ENCODE measurements at places on chromosomes 2 and 18.
A peak's percentile ranks its signal among the peaks of the same experiment; 100 is the strongest.

GRCh38 chr2:191297033-191297432 is 51.8 kb downstream of the MYO1B start:
- DNase-seq: no peak

DNA sequence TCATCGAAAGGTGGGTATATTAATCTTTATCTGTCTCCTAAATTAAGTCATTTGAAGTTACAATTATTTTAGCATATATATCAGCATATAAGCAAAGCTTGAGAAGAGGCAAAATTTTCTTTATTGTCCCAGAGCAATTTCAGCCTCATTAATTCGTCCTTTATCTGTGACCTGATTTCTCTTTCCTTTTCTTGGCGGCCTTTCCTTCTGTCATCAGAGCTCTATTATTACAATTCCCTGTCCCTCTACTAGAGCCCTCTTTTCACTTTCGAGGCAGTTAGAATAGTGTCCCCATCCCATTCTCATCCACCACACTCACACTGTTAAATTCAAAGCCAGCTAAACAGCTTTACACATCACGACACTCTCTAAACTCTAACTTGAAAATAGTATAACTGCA is 1293.2 kb upstream of the FAM98A start:
- no peak for DNase-seq

GRCh38 chr2:28411166-28411755 is 18.6 kb downstream of the FOSL2 start:
- no peak for DNase-seq

DNA sequence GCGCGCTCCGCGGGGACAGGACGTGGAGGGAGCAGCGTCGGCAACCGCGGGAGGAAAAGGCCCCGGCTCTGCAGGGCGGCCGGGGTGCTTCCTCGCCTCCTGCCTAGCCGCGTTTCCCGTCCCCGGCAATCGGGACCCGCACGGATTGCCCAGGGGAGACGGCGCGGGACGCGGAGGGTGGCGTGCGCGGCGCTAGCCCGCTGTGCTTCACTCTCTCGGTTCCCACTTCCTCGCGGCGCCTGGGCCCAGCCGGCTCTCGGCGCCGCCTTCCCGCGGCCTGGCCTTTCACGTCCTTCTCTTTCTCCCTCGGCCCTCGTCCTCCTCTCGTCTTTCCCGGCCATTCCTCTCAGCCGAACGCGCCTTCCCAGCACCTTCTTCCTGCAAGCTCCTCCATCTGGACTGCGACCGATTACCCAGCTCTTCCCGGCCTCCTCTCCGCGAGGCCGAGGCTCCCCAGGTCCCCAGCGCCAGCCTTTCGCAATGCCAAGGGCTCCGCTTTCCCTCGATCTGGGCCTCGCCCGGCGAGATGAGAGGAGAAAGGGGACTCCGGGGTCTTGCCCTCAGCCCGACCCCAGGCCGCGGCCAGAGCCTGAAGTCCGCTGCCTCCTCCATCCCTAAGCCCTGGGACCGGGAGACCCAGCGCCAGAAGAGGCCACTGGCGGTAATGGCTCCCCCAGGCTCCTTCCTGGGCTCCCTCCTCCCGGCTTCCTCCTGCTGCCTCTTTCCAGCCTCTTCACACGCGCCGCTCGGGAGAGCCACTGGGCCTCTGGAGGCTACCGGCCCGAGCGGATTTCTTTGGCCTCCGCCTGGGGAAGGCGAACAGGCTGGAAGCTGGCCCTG is 34.3 kb upstream of the ATP6V1B1 start:
- DNase-seq: no peak

GRCh38 chr2:230899287-230899686 is 25.8 kb downstream of the GPR55 start:
- DNase-seq: no peak

GRCh38 chr2:36731941-36732672 is 35.6 kb downstream of the VIT start:
- peak; percentile 68 for DNase-seq

DNA sequence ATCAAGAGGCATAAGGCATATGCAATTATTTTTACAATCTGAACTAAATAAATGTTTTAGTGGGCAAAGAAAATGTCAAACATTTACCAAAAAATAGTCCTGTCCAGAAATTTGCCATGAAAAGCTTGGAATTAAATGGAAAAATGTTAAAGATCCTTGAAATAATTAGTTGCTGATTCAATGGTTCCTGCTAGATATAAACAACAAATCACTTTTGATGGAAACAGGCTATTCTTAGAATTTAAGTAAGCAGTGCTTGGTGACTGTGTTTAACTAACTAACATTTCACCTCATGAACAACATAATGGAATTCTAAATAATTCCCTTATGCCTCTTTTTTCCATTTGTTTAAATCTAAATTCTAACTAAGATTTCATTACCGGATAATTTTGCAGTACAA is 3.9 kb downstream of the RND3 start:
- no peak for DNase-seq

DNA sequence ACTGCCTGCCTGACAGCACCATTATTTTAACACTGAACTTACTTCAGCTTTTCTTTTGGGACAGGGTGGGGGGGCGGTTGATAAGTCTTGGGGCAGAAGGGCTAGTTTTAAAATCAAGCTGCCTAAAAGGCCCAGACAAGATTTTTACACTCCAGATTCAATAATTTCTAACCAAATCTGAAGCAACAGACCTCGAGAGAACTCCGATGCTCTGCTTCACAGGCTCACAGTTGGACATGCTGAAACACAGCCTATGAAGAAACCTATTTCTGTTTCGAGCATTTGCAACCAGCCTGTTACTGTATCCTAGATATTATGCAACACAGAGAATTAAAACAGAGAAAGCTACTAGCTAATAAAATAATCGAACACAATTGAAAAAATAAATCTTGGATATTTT is 1.3 kb upstream of the MYT1L start:
- DNase-seq: no peak

- no peak for DNase-seq
These were observed 165.2 kb downstream of the DYSF start for GRCh38 chr2:71618327-71619113.

DNA sequence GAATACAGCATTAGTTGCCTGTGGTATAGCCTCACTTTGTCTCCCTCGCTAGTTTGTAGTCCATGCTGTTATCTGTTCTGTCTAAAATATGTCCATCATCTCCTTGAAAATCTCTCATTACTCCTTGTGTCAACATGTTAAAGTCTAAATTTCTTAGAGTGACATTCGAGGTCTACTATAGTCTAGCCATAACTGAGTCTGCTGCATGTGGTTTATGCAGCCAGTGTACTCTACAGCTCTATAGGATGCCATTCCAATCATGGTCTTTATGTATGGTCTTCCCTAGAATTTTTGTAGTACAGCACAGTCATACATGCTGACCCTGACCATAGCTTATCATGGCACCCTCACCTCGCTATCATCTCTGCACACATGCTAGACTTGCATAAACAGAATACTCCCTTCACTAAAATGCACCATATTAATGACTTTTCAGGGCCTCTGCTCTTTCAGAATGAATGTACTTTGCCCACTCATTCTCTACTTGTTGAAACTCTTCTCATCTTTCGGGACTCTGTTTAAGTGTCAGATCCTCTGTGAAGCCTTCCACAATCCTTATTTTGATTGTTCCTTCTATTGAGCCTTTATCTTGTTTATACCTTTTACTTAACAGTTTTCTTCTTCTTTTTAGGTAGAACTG is 12.8 kb downstream of the TANK start:
- no peak for DNase-seq

DNA sequence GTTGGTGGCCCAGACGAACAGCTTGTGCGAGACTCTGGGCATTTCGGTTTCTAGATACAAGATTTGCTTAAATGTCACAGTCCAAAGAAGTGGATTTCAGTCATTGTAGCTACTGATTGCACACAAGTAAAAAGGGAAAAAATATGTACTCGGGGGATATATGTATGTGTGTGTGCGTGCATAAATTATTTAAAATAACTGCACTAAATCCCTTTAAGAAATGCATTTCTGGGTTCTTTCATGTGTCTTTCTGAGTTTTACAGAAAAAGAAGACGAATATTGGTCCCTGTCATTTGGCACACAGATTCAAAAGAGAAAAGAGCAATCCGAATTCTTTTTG is 2.1 kb upstream of the EPHA4 start:
- DNase-seq: no peak

- peak; percentile 91 for DNase-seq
These were observed at the start of gene TUBB6 for GRCh38 chr18:12307701-12308385. Gene TUBB6 (plus strand): TSS chr18:12308241. CDS start chr18:12308293, 52 bp downstream.

DNA sequence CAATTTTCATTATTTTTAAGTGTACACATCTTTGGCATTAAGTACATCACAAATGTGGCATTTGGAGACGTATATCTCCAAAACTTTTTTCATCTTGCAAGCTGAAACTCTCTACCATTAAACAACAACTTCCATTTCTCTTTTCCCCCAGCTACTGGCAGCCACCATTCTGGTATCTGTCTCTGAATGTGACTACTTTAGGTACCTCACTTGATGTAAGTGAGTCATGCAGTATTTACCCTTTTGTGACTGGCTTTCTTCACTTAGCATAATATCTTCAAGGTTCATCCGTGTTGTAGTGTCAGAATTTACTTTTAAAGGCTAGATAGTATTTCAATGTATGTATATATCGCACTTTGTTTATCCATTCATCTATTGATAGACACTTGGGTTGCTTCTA is 17.0 kb downstream of the BABAM2 start:
- DNase-seq: no peak

GRCh38 chr2:217736776-217737550 is 265.8 kb downstream of the TNS1 start:
- DNase-seq: peak; percentile 13

DNA sequence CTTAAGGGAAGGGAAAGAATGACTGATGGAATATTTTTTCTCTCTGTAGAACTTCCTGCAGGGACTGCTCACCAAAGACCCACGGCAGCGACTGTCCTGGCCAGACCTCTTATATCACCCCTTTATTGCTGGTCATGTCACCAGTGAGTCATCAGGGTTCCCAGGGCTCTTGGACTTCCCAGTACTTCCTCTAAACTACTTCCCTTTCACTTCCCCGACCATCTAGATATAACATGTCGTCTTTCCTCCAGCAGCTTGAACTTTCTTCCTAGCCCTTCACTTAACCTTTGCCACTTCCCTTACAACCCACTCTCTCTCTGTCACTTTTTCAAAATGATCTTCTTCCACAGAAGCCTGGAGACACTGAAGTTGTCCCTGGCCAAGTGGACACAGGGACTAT is 7.2 kb downstream of the STK36 start:
- DNase-seq: no peak

DNA sequence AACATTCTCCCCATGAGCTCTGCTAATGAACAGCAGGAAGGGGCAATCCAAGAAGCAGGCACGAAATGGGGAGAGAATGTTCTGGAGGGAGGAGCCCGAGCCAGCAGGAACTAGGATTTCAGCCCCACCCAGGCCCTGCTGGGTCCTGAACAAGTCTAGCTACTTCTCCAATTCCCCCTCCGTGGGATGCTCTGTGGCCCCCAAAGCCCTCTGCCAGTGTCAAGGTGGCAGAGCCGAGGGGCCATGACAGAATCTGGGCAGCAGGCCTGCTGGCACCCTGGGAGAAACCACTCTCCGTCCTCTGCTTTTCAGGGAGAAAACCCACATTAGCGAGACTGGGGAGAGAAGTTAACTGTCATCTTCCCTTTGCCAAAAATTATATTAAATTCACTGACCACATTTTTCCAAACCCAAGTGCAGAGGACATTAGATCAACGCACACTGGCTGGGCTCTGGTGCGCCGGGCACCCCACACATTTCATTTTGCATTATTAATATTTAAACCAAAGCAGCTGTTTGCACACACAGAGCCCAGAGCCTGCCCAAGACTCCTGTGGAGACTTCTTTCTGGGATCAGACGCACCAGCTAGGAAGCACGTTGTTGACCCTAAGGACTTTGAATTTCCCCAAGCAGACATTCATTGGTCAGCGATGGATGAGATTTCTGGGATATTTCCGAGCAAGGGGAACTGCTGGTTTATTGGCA is 80.2 kb upstream of the PKDCC start:
- DNase-seq: peak; percentile 85

DNA sequence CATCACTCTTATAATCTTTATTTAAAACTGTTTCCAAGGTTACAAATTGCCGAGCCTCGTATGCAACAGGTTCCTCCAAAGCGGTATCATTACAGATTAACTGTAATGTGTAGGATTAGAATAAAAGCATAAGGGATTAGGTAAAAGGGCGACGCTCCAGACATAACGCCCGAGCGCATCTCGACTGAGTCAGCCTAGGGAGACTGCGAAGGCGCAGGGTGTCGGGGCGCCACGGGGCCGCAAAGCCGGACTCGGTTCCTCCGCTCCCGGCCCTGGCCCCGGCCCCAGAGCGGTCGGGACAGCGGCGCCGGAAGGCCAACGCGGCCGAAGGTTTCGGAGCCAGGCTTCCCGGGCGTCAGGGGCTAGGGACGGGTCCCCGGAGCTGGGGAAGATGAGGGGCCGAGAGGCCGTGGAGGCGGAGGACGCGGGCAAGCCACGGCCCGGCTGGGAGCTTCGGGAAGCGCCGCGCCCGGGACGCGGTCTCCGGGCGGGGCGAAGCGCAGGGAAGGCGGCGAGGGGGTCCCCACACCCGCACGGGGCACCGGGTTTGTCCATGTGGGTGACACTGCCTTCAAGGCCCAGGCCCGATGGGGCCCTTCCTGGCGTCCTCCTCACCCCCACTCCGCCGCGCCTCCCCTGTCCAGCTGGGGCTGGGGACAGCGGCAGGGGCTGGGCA is 12.9 kb upstream of the SIX3 start:
- DNase-seq: no peak

GRCh38 chr2:187982668-187983067 is 309.0 kb upstream of the GULP1 start:
- no peak for DNase-seq

DNA sequence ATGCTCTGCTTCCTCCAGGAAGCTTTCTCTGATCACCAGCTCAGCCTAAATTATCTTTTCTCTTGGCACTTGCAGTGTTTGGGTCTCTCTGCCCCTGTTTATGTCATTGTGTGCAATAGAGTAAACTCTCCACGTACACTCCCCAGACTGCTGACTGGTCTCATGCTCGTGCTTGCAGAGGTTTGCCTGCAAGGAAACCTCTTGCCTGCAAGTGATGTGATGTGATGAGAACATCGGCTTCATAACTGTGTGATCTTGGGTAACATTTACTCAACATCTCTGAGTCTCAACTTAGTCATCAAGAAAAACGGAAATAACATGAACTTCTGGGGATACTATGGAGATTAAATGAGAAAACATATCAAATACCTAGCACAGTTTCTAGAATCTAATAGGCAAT is 92.3 kb downstream of the BIN1 start:
- DNase-seq: no peak

- no peak for DNase-seq
These were observed 149.9 kb downstream of the ASB1 start for GRCh38 chr2:238576674-238577073.

GRCh38 chr2:45379399-45380087 is 231.5 kb downstream of the SRBD1 start:
- DNase-seq: no peak

DNA sequence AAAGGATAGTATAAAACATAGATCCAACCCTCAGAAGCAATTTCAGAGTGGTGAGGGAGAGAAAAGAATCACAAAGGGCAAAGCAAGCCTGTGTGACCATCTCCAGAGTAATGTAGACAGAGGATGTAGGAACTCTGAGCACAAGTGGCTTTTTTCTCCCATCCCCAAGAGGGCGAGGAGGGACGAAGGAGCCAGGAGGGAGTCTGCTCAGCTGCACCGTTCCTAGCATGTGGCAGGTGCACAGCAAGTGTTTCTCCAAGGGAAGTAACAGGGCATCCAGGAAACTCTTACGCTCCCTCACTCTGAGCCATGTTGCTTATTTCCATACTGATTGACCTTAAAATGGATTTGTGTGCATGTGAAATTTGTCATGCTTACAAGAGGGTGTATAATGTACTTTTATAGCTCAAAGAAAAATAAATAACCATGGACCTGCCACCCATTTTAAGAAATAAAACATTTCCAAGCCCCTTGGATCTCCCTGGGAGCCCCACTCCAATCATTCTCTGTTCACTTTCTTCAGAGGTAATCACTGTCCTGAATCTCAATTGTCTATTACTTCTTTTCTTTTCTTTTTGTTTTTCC is 37.8 kb upstream of the SEC11C start:
- no peak for DNase-seq

Measured in right hindlimb (tissue), 1 donor.